ENCODE measurements at places on chromosomes 11 and 22.

DNA sequence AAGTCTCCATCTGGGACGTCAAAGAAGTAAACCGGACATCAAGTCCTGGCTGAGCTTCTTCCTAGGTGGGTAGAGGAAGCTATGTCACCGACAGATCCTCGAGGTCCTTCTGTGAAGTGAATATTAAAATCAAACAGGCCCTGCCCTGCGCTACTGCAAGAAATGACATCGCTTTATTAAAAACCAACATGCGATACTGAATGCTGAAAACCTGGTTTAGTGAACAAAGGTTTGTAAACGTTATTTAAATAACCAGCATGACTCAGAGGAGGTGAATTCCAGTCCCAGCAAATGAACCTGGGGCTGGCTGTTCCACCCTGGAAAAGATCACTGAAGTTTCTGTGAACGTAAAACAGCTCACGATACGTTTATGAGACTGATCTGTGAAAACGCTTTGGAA, 645 bp downstream of the RTCB start:
- DNase-seq, result no peak

DNA sequence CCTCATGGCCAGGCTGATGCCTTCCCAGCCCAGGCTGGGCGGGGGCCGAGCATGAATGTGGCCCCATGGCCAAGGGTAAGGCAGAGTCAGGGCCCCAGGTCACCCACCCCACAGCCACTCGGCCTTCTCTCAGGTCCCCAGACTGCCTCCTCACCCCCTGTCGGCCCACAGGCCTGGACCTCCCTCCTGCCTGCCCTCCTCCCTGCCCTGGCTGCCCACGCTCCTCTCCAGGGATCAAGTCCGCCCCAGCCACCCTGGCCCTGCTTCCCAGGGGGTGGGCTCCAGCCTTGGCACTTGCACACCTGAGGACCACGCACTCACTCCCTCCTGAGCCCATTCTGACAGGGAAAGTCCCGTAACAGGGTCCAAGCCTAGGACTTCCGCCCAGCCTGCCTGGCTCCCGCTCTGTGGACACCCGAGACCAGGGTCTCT, 37.8 kb upstream of the TH start:
- DNase-seq, result no peak

- no peak for DNase-seq
These were observed 74.6 kb upstream of the KCNQ1OT1 start for GRCh38 chr11:2774173-2775082.

- DNase-seq, result no peak
These were observed 30.1 kb upstream of the CBX7 start for GRCh38 chr22:39182478-39183030.

GRCh38 chr11:2002042-2002776, 4.6 kb upstream of the H19 start:
- no peak for DNase-seq

DNA sequence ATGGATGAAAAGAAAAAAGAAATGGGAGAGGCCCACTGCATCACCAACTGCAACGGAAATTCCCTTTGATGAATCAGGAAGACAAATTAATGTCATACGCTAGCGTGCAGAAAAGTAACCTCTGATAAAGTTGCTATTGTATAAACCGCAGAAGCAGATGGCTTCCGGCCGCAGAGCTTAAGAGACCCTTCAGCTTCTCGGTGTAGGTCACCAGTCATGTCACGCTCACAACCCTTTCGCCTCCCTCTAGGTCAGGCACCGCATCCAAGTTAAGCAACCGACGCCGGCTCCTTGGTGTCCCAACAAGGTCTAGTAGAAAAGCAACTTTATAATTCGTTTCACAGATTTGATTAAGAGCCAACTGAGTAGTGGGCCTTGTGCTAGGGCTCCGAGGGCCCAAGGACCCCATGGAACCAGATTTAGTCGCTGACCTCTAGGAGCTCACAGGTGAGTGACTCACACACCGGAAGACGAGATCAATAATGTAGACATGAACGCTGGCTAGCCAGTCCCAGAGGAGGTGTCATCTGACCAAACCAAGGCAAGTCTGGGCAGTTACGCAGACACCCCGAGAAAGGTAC, 1.2 kb upstream of the ZFP91 start:
- no peak for DNase-seq

- no peak for DNase-seq
These were observed 29.1 kb downstream of the OR52K1 start for GRCh38 chr11:4511282-4512245.

DNA sequence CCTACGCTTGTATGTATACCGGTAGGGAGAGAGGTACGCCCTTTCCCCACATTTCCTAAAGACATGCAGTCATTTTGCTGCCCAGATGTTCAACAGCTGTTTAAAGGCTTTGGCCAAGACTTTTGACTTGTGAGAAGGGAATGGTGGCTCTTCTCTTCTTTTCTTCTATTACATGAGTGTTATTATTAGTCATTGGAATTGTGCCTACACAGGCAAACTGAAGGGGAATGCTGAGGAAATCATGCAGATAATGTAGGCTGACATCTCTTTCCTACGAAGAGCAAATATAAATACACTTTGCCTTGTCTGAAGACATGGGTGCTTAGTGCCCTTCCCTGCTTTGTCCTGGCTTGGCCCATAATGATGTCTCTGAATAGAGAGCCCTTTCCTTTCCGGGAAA, 194.3 kb upstream of the NARS2 start:
- DNase-seq, result no peak

DNA sequence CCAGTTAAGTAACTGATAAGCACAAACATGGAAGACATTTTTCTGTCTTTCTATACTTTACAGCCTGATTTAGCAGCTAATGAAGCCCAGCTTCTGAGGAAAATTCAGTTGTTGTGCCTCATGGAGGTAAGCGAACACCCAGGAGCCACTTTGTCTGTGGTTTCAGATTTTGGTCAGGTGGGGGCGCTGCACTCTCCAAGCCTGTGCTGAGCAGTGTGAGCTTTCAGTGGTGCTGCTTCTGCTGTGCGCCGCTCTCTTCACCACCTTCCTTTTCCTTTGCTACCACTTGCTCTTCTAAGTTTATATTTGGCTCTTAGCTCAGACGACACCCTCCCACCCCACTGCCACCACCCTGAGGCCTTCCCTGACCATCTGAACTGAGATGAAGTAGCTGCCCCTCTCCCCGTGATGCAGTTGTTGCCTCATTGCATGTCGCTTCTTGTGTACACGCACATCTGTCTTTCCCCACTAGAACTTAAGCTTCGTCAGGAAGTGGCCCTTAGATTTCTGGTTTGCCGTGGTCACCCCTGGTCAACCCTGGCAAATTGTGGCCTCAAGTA, 14.0 kb downstream of the PSMD13 start:
- peak; percentile 30 for DNase-seq

DNA sequence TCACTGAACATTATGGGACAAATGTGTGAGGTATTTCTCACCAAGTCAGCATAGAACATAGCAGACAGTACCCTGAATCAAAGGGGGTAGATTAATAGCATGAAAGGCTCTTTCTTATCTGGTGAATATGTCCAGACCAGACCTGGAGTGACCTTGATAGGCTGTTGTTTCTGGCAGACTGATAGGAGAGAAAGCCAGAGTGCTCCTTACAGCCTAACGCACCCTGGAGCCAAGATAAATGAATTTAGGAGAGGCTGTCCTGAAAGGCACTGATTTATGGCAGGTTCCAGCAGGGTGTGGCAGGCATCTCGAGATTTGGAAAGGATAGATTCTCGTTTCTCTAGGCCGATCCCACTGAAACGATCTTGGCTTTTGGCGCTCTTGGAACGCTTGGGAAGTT, 204.6 kb downstream of the DBX1 start:
- no peak for DNase-seq

DNA sequence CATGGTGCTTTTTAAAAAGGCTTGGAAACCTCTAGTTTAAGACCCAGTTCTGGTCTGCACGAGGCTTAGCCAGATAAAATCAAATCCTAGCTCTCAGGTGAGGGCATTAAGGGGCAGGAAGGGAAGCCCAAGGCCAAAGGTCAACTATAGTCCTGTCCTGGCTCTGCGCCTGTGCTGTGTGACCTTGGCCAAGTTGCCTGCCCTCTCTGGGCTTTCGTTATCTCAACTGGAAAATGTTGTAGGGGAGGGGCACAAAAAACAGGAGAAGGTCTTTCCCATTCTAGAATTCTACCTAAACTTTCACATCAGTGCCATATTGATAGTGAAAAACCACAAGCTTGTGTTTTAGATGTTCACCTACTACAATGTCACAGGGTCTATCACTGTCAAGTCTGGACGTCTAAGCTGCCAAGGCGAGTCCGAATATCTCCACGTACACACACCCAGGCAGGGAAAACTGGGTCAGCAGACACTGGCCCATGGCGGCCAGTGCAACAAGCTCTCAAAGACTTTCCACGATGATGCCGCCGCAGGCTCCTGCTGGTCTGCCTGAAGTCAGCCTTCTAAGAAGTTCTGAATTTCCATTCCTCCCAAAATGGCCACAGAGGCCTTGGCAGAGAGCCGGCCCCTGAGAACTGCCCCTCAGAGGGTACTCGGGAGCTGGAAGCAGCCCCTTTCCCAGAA, 18.0 kb downstream of the MN1 start:
- DNase-seq, result no peak

DNA sequence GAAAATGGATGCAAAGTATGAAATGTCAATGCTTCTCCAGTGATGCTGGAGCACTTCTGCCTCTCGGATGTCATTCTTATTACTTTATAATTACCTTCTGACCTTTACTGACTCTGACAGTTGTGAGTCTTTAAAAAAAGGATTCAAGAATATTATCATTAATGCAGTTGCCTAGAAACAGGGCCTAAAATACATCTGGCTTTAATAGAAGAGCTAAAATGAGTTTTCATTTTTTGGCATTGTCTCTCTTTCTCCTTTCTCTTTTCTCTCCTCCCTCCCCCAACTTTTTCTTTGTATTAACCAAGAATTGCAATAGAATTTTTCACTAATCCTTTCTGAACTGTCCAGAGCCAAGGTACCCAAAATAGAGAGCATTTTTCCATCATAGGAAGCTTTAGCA, 45.9 kb downstream of the FDX1 start:
- DNase-seq, result no peak

DNA sequence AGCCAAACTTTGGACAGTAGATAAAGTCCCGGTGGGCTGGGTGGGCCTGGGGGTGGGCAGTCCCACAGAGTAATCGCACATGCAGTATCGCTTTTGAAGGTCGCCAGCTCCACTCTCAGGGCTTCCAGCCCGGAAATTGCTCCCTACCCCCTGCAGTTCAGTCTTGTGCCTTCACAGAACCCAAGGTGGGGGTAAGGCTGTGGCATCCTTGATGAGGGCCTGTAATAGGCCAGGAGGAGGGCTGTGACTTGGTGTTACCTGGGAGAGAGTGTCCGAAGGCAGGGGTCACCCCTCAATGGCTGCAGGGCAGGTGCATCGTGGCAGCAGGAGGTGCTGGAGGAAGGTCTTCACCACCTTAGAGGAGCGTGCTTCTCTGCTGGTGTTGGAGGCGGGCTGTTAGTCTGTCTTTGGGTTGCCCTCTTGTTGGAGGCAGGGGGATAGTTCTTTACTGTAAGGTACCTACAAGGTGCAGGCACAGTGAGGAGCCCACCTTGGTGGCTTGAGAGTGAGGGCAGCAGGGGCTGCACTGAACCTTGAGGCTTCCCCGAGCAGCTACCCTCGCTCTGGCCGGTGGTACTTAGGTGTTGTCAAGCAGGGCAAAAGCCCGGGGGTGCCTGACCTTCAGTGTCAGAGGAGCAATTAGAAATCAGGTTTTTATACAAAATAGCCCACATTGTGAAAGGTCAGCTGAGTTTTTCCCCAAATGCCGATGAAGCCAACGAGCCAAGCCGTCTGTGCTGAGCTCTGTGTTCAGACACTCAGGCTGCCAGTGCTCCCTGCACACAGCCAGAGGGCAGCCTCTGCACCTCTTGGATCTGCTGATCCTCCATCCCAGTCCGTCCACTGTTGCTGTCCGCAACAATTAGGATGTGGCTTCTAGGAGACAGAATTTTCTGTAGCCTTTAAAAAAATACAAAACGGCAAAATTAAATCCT, 21.9 kb downstream of the SAMM50 start:
- no peak for DNase-seq

DNA sequence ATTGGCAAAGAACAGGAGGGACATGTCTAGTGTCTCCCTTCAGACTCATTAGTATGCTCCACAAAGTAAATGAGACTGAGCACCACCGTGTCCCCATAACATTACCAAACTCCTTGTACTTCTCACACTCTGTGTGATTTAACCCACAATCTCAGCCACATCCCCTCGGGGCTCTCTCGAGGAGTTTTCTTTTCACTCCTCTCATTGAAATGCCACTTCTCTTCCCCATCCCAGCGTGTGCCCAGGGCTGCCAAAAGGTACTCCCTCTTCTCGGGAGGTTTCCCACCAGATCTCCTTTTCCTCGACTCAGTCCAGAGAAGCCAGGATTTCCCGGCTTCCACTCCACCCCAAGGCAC, 1.1 kb downstream of the RBFOX2 start:
- DNase-seq, result peak; percentile 54

- DNase-seq, result no peak
These were observed 176.3 kb upstream of the TMEM45B start for GRCh38 chr11:129639300-129639699.

DNA sequence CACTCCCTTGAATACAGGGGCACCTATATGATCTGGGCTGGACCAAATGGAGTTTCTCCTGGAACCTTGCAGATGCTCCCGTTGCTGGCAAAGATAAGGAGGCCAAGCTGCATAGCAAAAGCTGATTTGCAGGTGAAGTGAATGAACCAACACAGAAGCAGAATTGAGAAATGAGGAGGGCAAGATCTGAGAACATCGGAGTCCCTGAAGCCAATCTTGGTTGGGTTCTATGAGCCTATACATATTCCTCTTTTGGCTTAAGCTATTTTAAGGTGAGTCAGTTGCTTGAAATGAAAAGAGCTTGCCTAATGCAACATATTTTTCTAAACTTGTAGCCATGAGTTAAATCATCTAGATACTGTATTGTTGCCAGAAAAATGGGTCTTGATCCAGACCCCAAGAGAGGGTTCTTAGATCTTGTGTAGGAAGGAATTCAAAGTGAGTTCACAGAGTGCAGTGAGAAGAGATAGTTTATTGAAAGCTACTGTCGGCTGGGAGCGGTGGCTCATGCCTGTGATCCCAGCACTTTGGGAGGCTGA, 23.5 kb downstream of the WEE1 start:
- no peak for DNase-seq

DNA sequence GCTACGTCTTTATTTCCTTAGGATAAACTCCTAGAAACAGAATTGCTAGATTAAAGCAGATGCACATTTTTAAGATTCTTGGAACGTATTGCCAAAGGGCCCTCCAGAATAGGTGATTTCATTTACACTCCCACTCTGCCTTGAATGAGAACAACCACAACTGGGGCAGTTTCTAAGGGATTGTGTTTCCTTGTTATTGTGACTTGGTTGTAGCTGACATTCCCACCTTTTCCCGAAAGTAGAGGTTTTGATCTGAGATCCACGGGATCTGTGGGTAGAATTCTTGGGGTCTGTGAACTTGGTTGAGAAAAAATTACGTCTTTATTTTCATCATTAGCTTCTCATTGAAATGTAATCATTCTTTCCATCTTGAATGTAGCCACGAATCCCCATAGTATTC, 21.5 kb downstream of the LRRC32 start:
- DNase-seq, result no peak

GRCh38 chr11:73760135-73760678, 667 bp downstream of the RAB6A start:
- DNase-seq, result peak; percentile 38

- peak; percentile 8 for DNase-seq
These were observed 2.8 kb downstream of the KCTD14 start for GRCh38 chr11:78020246-78020645.

GRCh38 chr22:26549902-26550497, 37.7 kb upstream of the TFIP11 start:
- DNase-seq, result no peak
